ENCODE measurements at places on chromosomes 6 and 20.

GRCh38 chr6:134828641-134829040, 121.3 kb downstream of the ALDH8A1 start:
- DNase-seq = no peak

DNA sequence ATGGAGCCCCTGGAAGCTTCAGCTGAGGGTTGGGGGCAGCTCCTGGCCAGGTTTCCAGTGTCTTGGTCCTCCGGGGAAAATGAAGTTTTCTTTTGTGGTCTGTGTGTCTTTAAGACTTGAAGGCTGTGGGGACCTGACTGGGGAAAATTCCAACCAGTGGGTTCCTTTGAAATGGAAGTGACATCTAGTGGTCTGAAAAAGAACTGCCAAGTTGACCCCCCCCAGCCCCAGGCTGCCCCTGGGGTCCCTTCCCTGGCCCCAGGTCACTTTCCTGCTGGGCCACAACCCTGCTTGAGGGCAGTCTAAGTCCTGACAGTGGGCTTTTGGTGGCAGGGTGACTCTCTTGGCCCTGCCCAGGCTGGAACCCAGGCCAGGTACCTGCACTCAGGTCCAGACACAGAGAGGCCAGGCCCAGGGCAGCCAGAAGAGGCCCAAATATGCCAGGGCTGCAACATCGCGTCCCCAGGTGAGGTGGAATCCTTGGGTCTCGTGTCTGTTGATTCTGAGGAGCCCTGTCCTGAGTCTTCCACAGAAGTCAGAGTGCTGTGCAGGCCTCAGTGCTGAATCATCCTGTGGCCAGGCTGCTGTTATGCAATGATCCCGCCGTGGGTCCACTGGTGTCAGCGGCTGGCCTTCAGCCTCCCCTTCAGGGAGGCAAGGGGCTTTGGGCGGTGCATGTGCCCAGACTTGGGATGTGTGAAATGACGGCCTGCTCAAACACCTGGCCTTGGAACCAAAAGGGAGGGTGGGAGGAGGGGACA, 68.4 kb downstream of the VEGFA start:
- DNase-seq = no peak

- no peak for DNase-seq
Observed at GRCh38 chr20:50731930-50732690, 730 bp downstream of the PARD6B start.

GRCh38 chr6:6920987-6921313, 186.8 kb upstream of the RREB1 start:
- DNase-seq = no peak

All from nucleus accumbens (tissue), 56 donors.